CD4-positive, CD25-positive, alpha-beta regulatory T cell (primary cell): ENCODE measurements at places on chromosomes 16 and 17. TPM values are rescaled to one million over a fixed set of nuclear protein-coding genes. Genes with fewer than 3 reads are reported as not detected.
A peak's percentile ranks its signal among the peaks of the same experiment; 100 is the strongest.

- peak; percentile 63 for DNase-seq
Measured at GRCh38 chr17:50931144-50931908, 65.2 kb upstream of the TOB1 start.

- DNase-seq: no peak
Measured at GRCh38 chr16:678209-678857, 1.9 kb upstream of the STUB1 start.

GRCh38 chr16:8943001-8943763 lies 20.5 kb downstream of the USP7 start:
- no peak for DNase-seq

Gene ASIC2
- not detected for total RNA-seq

- no peak for DNase-seq
Measured at GRCh38 chr16:2687531-2688308, 5.4 kb downstream of the KCTD5 start.

DNA sequence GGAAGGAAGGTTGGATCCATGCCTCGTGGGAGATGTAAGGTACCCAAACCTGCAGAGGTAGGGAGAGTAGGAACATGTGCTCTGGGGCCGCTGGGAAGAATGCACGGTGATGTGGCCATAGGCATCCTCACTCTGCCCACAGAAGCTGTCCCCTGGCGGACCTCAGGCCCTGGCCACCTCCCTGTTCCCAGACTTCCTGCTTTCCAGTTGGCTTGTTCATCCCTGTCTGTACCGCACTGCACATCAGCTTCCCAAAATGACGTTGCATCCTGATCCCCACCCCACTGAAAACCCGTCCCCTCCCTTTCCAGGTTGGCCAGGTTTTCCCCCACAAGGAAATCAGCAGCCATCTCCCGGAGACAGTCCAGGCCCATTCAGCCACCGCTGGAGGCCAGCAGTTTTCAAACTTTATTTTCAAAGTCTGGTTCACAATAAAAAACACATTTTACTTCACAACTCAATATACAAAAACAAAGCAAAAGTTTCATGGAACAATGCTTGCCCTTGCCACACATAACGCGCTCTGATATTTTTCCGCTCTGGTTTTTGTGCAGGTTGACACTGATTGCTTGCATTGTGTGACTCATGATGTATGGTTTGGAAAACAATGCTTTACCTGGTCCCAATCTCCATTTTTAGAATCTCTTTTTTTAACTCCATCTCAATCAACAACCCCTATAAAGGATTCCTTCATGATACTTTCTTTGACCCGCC lies 143.0 kb downstream of the GAS7 start:
- no peak for DNase-seq

DNA sequence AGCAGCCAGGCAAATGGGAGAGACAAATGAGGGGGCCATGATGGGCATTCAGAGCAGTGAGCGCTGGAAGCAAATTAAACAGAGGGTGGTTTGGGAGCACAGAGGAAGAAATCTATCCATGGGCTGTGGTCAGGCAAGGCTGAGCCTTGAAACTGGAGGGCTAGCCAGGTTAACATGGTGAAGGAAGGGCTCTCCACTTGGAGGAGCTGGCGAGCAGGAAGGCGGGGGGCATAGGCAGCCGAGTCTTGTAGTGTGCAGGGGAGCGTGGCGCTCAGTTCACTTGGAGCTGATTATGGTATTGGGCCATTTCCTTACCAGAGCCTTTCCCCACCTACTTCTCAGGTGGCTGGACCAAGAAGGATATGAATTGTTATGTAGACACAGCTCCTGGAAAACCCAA lies 189.7 kb downstream of the SNX29 start:
- DNase-seq: no peak

Gene RABEP2
- 28.2 TPM for total RNA-seq

DNA sequence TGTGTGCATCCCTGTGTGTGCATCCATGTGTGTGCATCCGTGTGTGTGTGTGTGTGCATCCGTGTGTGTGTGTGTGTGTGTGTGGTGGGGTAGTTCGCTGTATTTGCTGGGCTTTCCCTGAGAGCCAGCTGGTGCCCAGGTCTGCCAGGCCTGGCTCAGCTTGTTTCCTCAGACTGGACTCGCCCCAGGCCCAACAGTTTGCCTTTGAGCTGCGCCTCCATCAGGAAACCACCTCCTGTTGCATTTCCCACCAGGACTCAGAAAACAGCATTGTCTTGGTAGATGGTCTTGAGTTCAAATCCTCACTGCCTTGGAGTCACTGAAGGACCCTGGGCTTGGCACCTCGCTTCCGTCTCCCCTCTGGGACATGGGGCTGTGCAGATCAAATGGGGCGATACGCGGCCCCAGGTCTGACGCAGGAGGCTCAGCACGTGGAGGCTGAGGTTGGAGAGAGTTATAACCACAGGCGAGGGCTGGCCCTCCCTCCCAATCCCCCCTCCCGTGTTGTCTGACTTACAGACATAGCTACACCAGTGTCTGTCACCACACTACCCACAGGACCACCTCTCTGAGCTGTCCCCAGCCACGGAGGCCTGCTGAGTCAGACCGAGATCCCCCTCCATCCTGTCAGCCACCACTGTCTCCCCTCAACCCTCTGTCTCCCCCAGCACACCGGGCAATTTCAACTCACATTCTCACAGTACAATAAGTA lies 4.7 kb downstream of the ITGAE start:
- DNase-seq: peak; percentile 88

GRCh38 chr17:38970804-38971203 lies 3.6 kb upstream of the FBXO47 start:
- DNase-seq: no peak

Gene PRCD
- not detected for total RNA-seq

DNA sequence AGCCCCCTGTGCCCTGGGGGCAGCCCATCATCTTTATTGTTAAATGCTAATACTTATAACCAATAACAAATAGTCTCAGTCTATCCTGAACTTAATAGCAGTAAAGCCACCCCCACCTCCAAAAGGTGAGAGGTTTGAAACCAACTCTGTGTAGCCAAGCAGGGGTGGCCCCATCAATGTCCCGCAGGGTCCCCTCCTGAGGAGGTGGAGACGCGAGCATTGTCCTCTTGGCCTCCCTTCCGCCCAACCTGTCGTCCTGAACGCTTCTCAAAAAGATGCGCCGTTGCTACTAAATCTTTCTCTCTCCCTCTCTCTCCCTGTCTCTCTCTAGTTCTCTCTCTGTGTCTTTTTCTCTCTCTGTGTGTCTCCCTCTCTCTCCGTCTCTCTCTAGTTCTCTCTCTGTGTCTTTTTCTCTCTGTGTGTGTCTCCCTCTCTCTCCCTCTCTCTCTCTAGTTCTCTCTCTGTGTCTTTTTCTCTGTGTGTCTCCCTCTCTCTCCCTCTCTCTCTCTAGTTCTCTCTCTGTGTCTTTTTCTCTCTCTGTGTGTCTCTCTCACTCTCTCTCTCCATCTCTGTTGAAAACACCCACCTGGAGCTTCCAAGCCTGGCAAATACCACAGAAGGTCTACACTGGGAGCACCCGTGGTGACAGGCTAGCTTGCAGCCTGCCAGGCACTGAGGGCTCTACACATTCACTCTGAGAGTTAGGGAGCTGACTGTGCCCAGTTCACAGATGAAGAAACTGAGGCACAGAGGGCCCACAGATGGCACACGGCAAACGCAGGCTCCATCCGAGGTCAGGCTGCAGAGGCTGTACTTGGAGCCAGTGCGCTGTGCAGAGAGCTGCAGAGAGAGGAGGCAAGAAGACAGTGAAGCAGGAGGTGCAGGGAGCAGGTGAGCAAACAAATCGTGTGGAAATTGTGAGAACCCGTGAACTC lies 185.9 kb downstream of the C16orf95 start:
- DNase-seq: no peak

Gene GAST
- not detected for total RNA-seq

GRCh38 chr16:23071196-23072083 lies 77.8 kb downstream of the USP31 start:
- DNase-seq: no peak
